ENCODE measurements at places on chromosomes 4 and X.

DNA sequence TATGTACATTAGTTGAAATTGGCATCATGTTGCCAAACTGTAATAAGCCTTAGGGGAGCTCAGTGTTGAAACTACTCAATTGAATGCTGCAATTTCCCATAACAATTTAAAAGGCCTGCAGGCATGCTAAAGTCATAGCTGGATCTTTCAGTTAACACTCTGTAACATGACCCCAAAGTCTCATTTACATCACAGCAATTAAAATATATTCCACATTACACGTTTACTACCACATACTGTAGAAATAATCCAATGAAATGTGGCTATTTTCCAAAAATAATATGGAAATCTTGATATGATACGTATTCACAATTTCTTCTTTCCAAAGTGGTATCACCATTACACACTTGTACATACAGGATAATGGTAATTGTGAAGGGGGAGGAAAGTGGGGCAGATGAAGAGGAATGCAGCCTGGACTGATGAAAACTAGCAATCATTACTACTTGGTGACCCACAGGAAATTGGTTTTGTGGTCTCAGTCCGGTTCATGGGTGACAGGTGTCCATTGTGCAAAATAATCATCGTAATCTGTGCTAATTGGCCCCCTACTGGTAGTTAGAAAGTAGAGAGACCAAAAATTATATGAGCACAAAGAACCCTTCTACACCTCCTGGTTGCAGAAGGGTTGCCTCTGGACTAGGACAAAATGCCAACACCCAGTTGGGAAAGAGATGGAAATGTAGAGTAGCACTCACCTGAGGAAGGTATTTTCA, 63.7 kb downstream of the TENM3 start:
- DNase-seq = no peak

DNA sequence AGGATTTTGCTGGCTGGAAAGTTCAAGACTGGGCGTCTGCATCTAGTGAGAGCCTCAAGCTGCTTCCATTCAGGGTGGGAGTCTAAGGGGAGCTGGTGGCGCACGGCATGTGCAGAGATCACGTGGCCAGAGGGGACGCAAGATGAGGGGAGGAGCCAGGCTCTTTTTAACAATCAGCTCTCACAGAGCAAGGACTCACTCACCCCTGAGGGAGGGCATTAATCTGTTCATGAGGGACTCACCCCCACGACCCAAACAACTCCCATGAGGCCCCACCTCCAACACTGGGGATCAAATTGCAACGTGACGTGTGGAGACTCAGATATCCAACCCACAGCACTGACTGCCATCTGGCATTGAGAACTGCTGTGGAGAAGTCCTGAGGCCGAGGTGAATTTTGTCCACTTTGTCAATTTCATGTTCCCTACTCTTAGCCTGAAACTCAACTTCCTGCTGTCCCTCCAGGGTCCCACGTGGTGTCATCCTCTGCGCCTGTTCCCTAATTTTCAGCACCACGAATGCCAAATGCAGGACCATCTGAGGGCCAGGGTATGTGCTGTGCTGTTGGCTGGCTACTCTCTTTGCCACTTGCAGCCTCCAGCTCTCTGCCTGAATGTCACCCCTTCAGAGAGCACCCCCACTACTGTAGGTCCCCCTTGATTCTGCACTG, 5.6 kb downstream of the ZFP92 start:
- no peak for DNase-seq

DNA sequence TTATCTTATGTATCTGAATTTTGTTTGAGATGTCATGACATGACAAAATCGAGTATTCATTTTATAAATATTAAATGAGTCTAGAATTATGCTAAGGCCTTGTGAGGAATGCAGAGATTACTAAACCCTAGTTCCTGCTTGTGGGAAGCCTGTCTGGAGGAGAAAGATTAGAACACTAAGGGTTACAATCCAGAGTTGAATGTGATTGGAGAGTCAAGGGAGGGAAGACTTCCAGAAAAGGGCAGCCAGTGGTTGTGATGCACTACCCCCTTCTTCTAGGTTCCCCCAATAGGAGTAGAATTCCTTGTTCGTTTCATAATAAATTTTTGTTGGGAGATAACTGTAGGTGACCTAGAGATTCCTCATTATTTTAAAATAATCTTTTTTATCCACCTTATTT, 141.1 kb downstream of the AFF1 start:
- DNase-seq = no peak

GRCh38 chrX:16966752-16967448, 20.4 kb downstream of the REPS2 start:
- no peak for DNase-seq

Data from stimulated activated CD4-positive, alpha-beta T cell treated with anti-CD3 and anti-CD28 coated beads, Interleukin-12 subunit alpha, Interleukin-12 subunit beta, amount 100 ng/mL, for 24 hours (primary cell).